ENCODE measurements at places on chromosomes 4 and X.

DNA sequence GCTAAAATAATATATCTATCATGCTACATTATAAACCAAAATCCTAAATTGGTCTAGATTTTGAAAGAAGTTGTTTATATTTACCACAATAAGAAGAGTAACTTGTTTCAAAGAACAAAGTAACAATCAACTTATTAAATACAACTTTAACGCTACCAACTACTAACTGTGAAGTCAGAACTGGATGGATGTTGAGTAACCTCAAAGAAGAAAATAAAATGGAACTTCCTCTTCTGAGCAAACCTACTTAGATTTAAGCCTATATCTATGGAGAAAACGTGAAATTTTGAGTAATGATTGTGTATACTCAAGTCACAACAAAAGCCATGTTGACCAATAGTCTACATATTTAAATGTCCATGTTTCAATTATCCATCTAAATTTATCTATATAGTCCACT, 25.7 kb downstream of the SH3RF1 start:
- DNase-seq: no peak

DNA sequence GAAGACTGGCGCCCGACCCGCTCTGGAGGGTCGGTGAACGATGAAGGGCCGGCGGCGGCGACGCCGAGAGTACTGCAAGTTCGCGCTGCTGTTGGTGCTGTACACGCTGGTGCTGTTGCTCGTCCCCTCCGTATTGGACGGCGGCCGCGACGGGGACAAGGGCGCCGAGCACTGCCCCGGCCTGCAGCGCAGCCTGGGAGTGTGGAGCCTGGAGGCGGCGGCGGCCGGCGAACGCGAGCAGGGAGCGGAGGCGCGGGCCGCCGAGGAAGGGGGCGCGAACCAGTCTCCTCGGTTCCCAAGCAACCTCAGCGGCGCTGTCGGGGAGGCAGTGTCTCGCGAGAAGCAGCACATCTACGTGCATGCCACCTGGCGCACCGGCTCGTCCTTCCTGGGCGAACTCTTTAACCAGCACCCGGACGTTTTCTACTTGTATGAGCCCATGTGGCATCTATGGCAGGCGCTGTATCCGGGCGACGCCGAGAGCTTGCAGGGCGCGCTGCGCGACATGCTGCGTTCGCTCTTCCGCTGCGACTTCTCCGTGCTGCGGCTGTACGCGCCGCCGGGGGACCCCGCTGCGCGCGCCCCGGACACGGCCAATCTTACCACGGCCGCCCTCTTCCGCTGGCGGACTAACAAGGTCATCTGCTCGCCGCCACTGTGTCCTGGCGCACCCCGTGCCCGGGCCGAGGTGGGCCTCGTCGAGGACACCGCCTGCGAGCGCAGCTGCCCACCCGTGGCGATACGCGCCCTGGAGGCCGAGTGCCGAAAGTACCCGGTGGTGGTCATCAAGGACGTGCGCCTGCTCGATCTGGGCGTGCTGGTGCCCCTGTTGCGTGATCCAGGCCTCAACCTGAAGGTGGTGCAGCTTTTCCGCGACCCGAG, 568 bp downstream of the CHST7 start:
- DNase-seq: no peak

- DNase-seq: no peak
These were observed 83.3 kb downstream of the STK32B start for GRCh38 chr4:5134620-5135019.

GRCh38 chrX:24920769-24921168, 95.0 kb downstream of the ARX start:
- DNase-seq: no peak

DNA sequence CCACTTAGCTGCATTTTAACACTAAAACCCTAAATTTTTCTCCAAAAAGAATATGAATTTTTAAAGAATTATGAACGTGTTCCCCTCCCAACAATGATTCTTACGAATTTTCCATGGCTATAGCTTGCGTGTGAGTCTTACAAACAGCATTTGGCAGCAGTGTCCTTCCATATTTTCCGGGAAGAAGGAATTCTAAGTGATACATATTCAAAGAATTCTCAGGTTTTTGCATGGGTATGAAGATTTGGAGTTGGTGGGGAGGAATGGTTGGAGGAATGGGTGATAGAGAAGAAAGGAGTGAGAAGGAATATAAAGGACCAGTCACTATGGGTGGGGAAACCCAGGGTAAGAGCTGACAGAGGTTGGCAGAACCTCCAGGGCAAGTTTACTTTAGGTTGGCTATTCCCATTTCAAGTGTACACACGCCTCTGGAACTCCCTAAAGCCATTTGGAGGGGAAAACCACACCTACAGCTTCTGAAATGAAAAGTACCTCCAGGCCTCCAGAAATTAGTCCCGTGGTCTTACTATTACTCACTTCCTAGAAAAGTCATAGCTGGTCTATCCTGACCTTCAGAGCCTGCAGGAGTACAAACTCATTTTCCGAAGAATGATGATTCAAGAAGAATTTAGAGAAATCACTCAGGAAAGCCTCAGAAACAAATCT, 420.8 kb upstream of the DIPK2B start:
- DNase-seq: no peak

DNA sequence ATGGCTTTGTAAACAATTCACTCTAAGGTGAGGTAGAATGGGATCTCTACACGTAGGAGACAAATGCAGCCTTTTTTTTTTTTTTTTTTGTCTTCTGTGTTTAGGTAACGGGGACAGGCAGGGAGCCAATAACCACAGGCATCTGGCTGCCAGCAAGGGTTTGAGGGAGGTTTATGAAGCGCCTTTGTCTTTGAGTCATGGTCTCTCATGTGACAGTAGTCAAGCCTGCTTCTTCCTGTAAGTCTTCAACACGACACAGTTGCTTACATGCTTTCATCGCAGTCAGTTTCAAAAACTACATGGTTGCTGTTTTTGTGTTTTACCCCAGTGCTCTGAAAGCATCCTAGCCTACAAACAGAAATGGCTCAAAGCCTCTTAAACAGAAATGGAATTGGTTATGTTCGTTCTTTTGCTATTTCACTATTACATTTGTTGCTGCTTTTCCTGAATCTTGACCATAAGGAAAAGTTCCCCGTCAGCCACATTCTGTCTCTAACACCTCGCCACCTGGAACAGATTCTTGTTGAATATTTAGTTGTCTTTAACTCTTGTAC, 127.8 kb upstream of the METTL14 start:
- no peak for DNase-seq

DNA sequence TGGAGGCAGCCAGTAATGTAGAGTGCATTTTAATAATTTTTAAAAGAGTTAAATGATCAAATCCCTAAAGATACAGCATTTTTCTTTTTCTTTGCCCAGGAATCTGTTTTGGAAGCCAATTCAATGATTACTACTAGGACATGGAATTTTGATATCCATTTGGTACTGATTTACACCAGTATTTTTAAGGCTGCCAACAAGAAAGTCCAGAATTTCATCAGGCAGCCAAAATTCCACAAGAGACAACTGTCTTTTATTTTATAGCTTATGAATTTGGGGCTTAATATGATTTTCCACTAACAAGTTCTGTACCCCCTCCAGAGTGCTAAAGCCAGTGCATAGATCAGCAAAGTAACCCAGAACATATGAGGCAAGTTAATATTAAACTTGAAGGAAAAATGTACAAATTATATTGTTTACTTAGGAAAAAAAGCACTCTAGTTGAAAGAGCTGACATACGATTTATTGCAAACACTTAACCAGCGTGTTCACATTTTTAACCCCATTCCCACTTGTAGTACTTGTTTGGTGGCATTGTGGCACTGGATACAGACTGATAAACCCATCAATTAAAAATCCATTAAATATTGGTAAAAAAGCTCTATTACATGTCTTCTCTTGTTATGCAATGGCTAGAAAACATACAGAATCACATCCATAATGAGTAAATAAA, 259.7 kb downstream of the DCHS2 start:
- DNase-seq: no peak

DNA sequence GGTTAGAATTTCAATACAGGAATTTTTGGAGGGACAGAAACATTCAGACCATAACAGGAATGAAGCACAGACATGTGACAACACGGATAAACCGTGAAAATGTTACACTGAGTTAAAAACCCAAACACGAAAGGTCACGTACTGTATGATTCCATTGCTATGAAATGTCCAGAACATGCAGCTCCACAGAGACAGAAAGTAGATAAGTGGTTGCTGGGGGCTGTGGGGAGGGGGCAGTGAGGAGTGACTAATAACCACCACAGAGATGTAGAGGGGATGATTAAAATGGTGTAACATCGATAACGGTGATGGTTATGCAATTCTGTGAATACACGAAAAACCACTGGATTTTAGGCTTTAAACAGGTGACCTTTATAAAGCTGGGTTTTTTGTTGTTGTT, 8.3 kb downstream of the GPR143 start:
- DNase-seq: no peak

- DNase-seq: no peak
These were observed 63.0 kb downstream of the MBNL3 start for GRCh38 chrX:132425744-132426318.

DNA sequence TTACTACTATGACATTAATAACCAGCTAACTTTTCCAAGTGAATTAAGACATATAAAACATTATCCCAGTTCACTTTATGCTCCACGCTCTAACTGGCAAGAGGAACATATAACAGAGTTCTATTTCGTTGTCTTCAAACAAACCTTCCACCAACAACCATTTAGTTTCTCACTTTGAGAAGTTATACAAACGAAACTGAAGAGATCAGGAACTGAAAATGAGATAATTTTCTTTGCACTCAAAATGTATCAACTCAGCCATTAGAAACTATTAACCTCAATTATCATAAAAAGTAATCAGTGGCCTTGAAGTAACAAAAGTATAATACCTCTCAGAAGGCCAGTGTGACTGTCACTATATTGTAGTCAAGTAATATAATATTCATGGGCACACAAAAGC, 70.1 kb downstream of the CHM start:
- no peak for DNase-seq

DNA sequence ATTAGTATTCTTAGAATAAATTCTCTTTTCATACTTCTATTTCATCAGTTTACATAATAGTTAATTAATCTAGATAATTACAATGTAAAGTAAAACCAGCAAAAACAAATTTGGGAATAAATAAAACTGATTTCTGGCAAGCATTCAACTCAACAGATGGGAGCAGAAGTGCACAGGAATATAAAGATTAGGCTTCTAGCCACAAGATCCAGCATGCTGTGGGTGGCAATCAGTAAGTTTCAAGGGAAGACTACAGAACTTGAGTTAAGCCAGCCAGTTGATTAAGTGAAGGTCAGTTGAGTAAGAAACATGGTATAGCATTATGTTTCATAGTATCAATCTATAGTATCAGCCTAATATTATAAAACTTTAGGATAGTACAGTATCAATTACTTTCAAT, 324.2 kb upstream of the AADAT start:
- no peak for DNase-seq

DNA sequence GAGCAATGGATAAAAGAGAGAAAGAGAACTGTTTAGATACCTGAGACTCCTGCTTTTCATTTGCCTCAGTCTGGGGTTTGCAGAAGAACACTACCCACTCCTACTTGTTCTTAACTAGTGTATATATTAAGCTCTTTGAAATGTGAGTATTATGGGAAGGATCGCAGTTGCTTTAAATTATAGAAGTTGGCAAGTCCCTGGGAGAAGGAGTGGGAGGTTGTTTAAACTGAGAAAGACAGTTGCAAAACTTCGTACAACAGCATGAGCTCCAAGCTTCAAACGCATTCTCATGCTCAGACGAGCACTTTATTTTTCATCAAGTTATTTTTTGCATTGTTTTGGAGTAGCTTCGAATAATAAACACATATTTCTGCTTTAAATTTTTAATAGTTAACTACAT, 88.1 kb upstream of the C1QTNF7 start:
- no peak for DNase-seq

DNA sequence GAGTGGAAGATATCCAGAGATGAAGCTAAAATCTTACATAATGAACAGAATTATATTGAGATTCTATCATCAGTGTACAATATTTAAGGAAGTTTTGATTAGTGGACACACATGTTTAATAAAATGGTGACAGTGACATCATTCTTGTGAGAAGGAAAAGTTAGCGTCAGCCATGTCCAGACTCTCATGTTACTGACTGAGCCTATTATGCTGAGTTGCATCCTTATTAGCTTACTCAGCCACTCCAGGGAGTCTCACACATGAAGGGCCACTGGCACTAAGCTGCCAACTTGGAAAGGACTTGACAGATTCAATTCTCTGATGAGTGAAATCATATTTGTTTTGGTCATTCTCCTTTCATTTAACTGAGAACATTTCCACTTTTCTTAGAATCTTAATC, 170.6 kb downstream of the BANK1 start:
- no peak for DNase-seq

- DNase-seq: no peak
These were observed 2747.1 kb downstream of the PCDH7 start for GRCh38 chr4:33467291-33467690.

GRCh38 chrX:12032082-12032481, 106.2 kb upstream of the FRMPD4 start:
- no peak for DNase-seq

DNA sequence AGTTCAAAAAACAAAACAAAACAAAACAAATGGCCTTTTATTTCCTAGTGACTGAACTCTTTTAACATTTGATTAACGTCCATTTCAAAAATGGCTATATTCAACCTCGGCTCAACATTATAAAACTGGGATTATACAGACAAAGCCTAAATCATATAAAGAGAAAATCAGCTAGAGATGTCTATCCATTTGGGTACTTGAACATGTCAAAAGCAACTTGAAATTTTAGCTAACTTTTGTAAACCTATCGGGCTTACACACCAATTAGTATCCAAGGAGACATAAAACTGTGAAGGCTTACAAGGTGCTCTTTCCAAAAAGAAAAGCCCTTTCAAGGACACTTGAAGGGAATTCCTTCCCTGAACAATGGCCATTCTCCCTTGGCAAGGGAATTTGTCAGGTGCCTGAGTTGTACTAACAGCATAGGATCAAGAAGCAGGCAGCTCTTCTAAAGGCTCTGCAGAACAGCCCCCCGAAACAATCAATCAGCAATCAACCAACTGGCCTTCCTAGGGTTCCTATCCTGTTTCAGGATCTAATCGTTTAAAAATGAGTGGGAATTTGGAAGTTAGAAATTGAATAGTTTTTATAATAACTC, 633.7 kb upstream of the HTR2C start:
- DNase-seq: no peak

DNA sequence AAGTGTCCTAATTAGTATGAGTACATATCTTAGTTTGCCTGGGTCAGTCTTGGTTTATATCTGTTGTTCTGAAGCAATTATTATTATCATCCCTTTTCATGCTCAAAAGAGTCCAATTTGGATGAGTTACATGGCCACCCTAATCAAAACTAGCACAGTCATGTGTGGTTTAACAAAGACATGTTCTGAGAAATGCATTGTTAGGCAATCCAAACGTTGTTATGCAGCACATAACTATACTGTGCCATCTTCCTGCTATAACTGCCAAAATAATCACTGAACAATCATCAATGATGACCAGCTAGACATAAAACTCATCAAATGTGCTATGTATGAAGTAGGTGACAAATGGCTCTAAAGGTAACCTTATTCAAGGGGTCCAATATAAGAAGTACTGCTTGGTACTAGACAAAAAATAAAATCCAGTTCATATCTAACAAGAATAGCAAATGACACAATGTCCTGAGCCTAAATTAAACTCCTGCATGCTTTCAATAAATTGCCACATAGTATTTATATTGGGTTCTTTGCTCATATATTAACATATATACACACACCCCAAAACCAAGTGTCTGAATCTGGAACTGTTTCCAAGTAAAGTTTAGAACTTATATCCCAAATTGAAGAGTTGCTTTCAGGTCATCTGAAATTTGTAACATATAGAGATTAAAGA, 41.9 kb downstream of the CNOT6L start:
- no peak for DNase-seq

GRCh38 chr4:99574530-99575324, at the start of gene MTTP:
TSS of gene MTTP (plus strand) at chr4:99574824. CDS start at chr4:99574910, 86 bp downstream.
- DNase-seq: no peak
